ENCODE measurements at places on chromosomes 6 and 20.

DNA sequence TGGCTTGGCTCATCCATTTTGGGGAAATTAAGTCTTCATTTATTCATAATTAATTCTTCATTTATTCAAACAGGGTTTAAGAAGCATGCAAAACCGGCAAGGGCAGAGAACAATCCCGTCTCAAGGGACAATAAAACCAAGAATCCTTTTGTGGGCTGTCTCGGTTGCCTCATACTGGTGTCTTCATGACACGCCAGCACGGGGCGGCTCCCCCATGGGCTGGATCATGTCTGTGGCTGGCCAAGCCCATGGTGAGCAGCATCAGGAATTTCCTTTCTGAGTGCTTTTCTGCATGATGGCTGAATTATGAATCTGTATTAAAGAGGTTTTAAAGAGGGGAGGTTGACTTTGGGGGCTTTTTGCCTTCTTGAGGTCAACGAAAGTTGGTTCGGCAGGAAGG is 38.3 kb upstream of the DUSP22 start:
- no peak for DNase-seq

- DNase-seq: no peak
Measured at GRCh38 chr20:3865152-3865886, 18.7 kb downstream of the MAVS start.

GRCh38 chr20:50191544-50192363 is 1.1 kb downstream of the CEBPB start:
- DNase-seq: no peak

- no peak for DNase-seq
Measured at GRCh38 chr6:29521006-29521680, 33.4 kb upstream of the MAS1L start.

DNA sequence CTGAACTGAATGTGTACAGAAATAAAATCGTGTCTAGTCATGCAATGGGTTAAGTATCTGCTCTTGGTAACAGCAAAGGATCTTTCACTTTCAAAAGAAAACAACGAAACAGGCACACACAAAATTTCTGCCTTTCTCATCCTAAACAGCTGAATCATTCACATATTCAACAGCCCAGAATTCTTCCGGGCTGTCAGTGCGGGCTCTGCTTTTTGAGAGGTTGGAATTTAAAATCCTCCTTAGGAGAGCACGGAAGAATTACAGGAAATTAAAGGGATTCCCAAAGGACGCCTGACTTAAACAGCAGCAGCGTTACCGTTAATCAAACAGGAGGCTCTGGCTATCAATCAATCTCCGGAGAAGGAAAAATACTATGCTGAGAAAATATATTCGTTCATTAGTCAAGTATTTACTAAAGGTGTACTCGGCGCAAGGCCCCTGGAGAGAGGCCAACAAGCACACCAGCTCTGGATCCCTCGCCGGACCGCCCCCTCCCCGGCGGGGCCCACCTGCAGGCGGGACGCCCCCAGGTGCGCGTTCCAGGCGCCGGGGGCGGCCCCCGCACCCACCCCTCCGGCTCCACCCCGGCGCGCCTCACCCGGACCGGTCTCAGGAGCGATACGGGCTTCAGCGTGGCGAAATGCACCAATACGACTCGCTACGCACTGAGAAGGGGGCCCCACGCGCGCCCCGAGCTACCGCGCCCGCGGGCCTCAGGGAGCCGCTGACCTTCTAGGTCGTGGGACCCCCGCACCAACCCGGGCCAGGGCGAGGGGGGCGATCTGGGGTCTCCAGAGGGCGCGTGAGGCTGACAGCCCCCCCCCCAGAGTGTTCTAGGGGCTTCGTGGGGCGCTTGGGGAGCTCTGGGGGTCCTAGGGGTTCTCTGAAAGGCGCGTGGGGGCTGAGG is 1.0 kb downstream of the NAPB start:
- DNase-seq: no peak

- no peak for DNase-seq
Measured at GRCh38 chr6:118263921-118264486, 284.1 kb upstream of the PLN start.

DNA sequence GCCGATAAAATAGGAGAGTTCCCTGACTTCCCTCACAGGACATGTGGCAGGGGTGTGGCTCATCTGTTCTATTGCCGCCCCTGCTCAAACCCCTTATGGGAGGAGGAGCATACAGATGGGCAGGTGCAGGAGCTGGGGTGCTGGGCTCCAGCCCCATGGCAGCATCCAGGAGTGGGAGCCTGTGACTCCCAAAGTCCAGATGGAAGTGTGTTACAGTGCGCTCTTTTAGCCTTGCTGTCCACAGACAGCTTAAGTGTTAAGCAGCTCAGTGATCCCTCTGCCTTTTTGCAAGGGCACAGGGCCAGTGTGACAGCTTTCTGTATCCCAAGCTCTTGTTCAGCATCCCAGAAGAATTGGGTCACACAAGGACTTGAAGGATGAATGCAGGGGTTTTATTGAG is 212.3 kb upstream of the MYLIP start:
- no peak for DNase-seq

DNA sequence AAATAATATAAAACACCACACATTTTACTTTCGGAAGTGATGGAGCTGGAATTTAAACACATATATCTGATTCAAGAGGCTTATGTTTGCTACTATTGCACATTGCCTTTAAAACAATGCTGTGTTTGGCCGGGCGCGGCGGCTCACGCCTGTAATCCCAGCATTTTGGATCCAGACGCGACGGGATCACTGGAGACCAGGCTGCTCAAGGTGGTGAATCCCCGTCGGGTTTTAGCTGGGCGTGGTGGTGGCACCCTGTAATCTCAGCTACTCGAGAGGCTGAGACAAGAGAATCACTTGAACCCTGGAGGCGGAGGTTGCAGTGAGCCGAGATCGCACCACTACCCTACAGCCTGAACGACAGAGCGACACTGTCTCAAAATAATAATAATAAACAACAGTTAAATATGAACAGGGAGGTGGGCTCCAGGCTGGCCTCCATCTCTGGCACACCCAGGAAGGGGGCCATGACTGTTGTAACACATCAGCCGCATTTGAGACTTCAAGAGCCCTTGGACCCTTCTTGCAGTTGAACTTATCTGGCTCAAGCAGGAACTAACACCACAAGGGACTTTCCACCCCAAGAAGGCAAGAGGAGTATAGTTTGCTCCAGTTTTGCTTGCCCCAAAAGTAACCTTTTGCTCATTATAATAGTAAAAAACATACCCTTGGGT is 127.1 kb upstream of the ZNF184 start:
- DNase-seq: no peak

GRCh38 chr6:166778776-166779175 is 151.7 kb upstream of the RPS6KA2 start:
- no peak for DNase-seq

DNA sequence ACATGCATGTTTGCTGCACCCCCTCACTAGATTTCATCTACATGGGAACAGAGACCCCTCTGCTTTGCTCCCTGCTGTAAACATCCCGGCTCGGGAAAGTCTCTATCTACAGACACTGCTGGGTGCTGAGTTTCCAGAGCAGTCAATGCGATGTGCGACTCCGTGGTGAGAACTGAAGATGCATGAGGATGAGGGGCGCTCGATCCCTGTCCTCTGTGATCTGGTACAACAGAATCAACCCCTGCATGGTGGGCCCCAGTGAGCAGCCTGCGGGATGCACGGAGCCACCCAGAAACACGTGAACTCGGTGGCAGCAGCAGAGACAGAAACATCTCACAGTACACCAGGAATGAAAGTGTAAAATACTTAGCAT is 83.1 kb downstream of the THBS2 start:
- DNase-seq: no peak

GRCh38 chr6:85706272-85706671 is 63.6 kb upstream of the SYNCRIP start:
- DNase-seq: no peak

DNA sequence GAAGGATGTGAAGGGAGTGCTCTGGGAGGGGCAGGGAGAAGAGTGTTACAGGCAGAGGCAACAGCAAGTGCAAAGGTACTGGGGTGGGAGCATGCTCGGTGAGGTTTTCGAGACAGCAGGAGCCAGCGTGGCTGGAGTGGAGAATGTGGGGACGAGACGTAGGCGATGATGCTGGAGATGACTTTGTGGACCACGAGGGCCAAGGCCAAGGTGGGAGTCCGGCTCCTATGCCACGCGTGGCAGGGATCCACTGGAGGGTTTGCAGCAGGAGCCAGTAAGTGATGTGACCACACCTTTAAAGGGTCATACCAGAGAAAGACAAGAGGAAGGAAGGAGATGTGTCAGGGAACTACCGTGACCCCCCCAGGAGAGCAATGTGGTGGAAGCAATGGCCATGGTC is 7.3 kb downstream of the PTGIS start:
- DNase-seq: no peak

DNA sequence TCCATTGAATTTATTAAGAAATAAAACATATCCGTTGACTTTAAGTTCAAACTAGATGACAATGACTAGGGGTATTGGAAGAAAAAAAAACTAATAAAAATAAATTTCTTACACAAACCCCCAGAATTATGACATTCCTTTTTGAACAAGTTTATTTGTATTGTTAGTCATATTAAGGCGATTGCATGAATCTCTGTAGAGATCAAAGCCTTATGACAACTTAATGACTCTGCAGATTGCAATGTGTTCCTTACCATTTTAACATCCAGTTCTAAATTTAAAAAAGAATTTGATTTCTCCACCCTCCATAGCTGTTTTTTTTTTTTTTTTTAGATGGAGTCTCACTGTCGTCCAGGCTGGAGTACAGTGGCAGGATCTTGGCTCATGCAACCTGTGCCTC is 189.8 kb upstream of the CEP162 start:
- no peak for DNase-seq

GRCh38 chr20:8018958-8019245 is 659 bp downstream of the TMX4 start:
- peak; percentile 68 for DNase-seq

- no peak for DNase-seq
Measured at GRCh38 chr6:70315079-70315751, 12.3 kb upstream of the COL9A1 start.

DNA sequence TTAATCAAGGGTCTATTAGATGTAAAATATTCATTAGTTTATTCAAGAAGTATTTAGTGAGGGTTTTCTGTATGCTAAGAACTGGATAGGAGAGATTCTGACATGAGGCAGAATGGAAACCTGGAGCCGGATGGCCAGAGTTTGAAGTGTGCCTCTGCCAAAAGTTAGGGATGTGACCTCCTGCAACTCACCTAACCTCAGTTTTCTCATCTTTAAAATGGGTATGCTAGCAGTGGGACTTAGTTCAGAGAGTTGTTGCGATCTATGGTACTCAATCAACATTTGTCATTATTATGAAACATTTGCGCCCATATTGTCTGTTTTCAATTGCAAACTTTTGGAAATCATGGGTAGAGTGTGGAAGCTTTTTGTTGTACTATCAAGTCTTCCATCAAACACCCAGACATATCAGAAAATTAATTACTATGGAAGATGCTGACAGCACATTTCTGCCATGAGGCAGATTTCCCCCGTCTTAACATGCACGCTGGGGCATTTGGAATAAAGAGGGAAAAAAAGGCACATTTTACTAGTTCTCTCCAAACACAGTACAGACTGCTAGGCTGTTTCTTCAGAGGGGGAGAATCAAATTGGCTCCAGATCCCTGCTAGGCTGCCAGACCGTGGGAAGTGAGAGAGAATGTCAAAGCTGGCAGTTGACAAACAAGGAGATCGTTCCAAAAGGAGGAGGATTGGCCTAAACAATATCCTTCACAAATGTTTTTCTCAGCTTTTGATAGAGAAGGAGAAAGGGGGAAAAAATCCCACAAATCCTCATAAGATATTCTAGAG is 205.3 kb upstream of the TSHZ2 start:
- no peak for DNase-seq

GRCh38 chr20:61364147-61364546 is 112.1 kb downstream of the CDH4 start:
- no peak for DNase-seq

GRCh38 chr6:39770446-39770845 is 21.7 kb upstream of the DAAM2 start:
- DNase-seq: no peak

DNA sequence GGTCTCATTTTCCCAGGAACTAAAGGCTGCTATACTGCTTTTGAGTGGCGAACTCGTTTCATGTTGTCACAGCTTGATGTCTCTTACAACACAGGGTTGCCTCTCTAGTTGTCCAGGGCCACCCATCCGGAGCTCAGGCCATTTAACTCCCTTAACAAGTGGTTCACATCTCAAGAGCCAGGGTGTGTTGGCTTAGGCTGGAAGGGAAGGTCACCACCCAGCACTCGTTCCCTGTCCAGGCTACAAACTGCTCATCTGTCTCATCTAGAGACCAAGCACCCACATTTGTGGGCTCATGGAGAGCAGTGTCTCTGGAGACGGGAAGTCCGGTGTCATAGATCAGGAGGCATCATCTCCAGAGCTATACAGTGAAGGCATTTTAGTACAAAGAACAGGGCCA is 106.8 kb upstream of the EXOC2 start:
- no peak for DNase-seq

DNA sequence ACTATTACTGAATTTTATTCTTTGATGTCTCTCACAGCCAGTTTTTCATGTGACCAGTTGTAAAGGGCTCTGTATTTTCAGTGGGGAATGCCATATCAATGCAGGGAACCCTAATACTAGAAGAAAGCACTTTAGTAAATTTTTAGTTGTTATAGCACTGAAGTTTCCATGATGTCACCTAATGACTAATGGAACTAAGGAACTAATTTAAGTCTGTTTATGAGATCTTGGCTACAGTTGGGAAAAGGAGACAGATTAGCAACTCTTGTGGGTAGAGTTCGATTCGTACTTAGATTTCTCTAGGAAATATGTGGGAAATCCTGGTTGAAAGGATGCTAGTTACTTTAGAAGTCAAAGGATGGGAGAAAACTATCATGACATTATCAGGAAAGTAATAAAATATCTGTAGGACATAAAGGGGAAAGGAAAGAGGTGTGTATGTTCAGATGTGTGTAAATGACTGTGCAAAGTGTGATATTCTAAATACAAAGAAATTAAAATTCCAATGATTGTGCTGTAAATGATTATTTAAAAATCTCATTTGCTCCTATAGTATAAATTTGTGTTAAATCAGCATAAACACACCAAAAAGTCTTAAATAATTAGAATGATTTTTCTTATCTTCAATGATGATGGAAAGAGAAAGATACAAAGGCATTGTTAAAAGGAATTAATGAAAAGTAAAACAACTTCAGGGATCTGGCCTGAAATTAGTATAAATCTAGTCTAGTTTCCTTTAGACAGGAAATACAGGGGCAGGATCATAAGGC is 103.4 kb downstream of the LRRC1 start:
- no peak for DNase-seq

DNA sequence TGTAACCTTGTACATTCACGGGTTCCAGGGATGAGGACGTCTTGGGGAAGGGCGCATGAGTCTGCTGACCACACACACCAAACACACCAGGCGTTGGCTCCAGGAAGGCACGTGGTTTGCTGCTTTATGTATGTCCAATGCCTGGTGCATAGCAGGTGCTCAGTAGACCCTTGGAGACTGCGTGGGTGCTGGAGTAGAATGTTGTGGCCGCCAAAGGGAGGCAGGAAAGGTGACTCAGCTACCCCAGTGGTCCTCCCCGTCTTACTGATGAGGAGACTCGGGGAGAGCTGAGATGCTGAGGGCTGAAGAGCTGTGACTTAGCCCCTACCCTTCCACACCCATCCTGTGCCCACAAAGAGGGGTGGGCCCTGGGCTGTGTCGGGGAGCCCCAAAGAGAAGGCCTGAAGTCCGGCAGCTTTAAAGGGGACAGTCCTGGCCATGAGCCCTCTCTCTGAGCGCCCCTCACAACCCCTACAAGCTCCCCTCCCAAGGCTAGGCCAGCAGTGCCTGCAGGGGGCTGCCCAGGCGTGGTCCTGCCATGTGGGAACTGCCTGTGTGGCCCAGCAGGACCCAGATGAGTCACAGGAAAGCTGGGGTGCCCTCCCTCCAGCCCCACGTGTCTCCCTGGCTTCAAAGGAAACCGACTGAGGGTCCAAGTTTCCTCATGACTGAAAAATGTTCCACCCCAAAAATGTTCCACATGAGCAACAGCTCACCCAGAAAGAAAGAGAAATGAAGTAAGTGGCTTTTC is 28.0 kb upstream of the PTGIS start:
- no peak for DNase-seq

Measured in thymus (tissue), 14 donors.